ENCODE measurements at places on chromosomes 12 and 14.

DNA sequence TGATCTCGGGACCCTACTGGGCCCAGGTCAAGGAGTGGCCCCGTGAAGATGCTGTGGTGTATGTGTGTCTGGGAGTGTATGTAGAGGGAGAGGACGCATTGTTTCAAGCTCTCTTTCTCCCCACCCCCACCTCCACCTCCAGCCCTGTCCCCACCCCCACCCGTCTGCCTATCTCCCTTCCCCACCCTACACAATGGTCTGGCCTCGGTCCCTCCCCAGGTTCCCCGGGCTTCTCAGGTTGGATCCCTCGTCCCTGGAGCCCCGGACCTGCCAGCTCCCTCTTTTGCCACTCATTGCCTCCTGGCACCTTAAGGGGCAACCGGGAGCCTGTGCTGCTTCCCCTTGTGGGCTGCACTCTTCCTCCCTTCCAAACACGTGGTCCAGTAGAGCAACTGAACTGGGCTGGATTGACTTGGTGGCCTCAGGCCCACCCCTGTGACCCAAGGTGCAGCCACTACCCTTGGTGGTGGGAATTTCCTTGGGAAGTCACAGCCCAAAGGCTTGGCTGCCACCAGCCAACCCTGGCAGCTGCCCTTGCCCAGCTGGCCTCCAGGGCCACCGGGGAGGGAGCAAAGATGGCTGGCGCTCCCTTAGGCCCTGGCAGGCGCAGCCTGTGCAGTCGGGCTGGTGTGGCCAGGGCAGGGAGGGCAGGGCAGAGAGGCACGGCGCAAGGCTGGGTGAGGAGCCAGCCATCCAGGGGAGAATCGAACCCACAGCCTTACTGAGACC is 628 bp downstream of the VRTN start:
- no peak for DNase-seq

DNA sequence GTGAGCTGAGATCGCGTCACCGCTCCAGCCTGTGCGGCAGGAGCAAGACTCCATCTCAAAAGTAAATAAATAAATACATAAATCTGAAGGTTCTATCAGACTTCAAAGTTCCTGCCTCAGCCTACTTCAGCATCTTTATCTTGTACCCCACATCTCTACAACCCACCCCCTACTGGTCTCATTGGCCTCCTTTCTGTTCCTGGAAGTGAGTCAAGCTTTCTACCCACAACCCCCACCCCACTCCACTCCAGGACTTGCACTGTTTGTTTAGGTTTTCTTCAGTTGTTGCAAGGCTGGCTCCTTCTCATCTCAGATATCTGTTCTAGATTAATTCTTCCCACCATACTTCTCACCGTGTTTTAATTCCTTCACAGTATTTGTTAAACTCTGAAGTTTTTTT is 714 bp upstream of the PSMC6 start:
- DNase-seq: peak; percentile 68

- no peak for DNase-seq
These were observed 1.1 kb downstream of the NELL2 start for GRCh38 chr12:44874981-44875416.

DNA sequence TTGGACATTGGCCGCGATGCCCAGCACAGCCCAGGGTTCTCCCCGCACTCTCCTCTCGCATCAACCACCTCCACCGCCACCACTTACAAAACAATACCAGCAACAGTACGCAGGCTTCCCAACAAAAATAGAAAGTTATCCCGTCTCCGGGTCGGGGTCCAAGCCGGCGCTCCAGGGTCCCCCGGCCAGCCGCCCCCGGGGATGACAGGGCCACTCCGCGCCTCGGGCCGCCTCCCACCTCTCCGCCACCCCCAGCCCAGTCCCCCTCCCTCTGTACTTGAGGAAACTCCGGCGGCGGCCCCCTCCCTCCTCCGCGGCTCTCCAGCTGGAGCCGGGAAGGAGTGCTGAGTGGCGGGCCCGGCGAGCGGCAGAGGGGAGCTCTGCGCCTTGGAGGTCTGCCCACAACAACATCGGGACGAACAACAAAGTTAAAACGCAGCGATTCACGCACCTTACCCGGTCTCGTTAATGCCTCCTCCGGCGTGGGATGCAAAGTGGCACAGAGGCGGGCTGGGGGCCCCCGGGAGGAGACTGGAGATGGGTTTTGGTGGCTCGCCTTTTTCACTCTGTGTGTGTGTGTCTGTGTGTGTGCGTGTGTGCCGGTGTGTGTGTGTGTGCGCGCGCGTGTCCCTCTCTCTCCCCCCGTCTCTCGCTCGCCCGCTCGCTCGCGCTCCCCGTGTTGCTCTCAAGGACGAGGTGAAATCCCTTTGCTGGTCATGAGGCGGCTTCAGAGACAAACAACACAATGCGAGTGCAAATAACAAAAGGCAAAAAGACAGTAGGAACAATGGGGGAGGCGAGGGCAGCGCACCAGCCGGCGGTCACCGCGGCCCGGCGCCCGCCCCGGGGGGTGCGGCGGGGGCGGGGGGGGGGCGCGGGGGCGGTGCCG is 386.8 kb downstream of the BCAT1 start:
- DNase-seq: peak; percentile 25

GRCh38 chr12:53201177-53201541 is 5.9 kb downstream of the ITGB7 start:
- peak; percentile 45 for DNase-seq

DNA sequence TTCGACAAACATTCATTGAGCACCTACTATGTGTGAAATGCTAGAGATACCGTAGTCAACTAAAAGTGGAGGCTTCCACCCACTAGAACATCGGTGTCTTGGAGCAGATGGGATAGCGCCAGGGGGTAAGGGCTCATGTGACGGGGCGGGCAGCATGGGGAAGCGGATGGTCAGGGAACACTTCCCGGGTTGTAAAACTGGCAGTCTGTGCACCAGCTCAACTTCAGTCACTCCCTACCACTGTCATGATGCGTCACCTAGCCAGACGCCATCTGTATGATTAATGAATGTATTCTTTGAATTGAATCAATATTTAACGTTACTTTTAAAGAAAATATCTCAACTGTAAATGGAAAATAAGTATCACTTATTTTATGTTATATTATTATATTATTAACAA is 93.5 kb downstream of the PIWIL1 start:
- no peak for DNase-seq

- no peak for DNase-seq
These were observed 226.8 kb upstream of the ALG10 start for GRCh38 chr12:33795536-33795935.

- DNase-seq: no peak
These were observed 427.8 kb downstream of the BTG1 start for GRCh38 chr12:91717804-91718203.

GRCh38 chr14:67814821-67815220 is 1.6 kb downstream of the ZFYVE26 start:
- DNase-seq: no peak

DNA sequence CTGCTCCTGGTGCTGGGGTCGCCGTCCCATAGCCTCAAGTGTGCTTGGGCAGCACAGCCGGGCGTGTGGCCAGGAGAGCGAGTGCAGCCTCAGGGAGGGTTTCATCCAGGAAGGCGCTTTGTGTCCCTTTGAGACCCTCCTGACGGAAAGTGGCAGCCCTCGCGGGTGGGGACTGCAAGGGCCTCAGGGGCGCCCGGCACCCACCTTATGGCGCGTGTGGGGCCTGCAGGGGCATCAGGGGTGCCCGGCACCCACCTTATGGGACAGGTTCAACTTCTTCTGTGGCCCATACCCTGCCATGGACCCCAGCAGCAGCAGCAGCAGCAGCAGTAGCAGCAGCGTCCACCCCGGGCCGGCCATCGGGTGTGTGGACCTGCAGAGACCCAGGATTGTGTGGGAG is 4.5 kb downstream of the LRCOL1 start:
- no peak for DNase-seq

- DNase-seq: no peak
These were observed 100.5 kb upstream of the RFLNA start for GRCh38 chr12:124194264-124194892.

DNA sequence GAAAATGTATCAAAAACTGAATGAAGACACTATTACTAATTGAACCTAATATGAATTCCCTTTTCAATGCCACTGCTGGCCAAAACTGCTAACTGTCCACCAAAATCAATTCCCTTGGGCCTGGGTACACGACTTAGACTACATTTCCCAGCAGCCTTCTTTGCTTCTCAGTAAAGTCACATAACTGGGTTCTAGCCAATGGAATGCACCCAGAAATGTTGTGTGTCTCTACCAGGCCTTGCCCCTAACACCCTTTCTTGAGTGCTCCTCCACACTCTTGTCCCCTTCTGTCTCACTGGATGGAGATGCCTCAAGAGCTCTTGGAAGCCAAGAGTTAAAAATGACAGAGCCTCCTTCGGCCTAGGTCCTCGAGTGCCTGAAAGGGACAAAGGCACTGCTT is 156.8 kb downstream of the PPM1H start:
- no peak for DNase-seq

DNA sequence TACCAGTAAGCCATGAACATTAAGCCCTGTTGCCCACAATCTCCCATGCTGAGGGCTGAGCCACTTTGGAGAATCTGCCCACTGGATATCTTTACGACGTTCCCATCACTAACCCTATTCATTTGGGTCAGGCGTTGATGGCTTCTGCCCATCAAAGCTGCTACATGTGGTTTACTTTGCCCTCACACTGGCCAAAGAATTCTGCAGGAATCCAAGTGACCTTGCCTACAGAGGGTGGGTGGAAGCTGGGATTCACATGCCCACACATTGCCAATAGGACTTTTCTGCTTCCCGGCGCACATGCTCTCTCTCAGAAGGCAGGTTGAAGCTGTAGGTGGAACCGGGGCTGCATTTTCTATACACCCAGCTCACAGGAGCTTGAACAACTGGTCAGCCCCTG is 28.3 kb downstream of the OAS2 start:
- no peak for DNase-seq

GRCh38 chr12:84856156-84856900 is 56.3 kb downstream of the SLC6A15 start:
- no peak for DNase-seq

DNA sequence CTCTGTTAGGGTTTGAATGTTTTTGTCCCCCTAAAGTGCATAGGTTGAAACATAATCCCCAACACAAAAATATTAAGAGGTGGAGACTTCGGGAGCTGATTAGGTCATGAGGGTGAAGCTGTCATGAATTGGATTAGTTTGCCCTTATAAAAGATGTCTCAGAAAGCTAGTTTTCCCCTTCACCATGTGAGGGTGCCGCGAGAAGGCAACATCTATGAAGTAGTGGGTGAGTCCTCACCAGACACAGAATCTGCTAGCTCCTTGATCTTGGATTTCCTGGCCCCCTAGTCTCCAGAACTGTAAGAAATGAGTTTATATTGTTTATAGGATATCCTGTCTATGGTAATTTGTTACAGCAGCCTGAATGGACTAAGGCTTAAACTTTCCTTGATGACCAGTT is 301.5 kb upstream of the ATP2B1 start:
- no peak for DNase-seq

All from erythroblast (primary cell).